ENCODE measurements at places on chromosomes 16 and 17.

- DNase-seq, result no peak
Measured at GRCh38 chr17:57262557-57262956, 6.2 kb downstream of the MSI2 start.

- DNase-seq, result no peak
Measured at GRCh38 chr17:933312-934073, 46.1 kb downstream of the NXN start.

DNA sequence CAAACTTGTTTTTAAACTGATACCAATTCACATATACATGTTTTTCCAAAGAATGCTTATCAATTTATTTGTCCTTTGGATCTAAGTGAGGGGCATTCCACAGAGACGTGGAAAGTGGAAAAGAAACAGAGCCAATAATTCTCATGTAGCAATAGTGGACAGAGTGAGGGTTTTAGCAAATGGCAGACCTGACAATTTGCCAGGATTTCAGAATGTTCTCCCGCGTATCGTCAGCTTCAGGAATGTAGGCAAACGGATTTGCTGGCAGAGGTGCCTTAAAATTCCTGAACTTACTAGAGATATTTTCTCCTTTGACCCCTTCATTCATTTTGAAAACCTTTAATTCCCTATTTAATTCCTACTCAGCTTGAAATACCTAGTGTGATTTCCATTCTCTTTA is 193.4 kb upstream of the CPHXL start:
- no peak for DNase-seq

- no peak for DNase-seq
Measured at GRCh38 chr16:11350921-11351335, 5.7 kb downstream of the RMI2 start.

DNA sequence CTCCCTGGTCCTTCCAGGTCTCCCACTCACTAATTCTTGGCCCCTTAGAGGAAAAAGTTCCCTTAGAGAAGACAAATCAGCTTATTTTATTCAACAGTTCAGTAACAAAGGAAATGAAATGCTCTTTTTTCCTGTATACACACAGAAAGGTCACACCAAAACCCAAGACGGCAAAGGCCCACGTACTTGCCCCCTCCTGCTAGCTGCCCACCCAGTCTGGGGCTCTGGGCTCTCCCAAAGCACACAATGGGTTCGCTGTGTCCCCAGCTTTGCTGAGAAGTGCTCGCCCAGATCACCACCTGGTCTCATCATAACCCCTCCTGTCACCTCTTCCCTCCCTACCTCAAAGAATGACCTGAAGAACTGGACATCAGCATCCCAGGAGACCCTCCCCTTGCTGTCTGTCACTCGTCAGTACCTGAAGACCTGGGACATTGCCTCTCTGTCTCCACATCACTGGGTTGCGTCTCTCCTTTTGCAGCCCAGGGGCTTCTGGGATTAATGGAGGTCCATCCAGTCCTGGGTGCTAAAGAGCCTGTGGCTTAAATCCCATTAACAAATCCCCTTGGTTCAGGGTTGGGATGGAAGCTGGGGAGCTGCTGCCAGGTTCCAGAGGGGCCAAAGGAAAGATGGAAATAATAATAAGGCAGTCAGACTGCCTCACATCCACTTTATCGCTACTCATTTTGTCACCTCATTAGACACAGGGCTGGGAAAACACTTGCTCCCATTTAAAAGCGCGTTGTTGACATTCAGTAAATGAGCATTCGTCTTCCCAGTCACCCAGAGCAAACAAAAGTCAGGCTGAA is 3.3 kb downstream of the SLC6A4 start:
- DNase-seq, result no peak

DNA sequence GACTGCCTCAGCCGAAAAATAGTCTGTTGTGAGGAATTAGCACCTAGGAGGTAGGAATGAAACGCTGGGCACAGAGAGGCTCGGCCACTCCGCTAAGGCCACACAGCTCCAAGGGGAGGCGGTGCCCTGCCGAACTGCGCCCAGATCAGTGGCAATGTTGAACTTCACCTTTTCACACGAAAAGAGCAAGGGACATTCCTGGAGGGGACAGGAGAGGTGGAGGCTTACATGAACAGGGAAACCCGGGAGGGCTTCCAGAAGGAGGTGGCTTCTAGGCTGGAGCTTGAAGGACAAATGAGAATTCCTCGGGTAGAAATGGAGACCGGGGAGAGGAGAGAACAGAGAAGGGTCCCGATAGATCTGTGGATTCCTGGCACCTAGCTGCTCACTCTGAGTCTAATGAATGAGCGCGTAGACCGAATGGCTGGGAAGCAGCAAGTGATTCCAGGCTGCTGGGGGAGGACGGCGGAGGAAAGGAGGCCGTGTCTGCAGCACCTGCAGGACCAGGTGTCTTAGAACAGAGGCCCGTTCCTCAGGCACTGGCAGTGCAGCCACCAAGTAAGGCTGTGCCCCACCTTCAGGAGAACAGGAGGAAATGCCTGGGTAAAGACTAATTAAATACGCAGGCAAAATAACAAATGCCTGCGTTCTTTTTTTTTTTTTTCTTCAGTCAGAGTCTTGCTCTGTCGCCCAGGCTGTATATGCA is 722 bp upstream of the SLC38A10 start:
- peak; percentile 38 for DNase-seq

- no peak for DNase-seq
Measured at GRCh38 chr16:69351309-69352027, at the start of gene TMED6. Gene TMED6 (minus strand): TSS chr16:69351786. CDS start chr16:69351753, 33 bp downstream.

- no peak for DNase-seq
Measured at GRCh38 chr16:48503779-48504178, 106.2 kb downstream of the N4BP1 start.

- no peak for DNase-seq
Measured at GRCh38 chr17:66275651-66276050, 26.8 kb upstream of the PRKCA start.

- DNase-seq, result no peak
Measured at GRCh38 chr16:14331020-14331419, 259.9 kb downstream of the MRTFB start.

DNA sequence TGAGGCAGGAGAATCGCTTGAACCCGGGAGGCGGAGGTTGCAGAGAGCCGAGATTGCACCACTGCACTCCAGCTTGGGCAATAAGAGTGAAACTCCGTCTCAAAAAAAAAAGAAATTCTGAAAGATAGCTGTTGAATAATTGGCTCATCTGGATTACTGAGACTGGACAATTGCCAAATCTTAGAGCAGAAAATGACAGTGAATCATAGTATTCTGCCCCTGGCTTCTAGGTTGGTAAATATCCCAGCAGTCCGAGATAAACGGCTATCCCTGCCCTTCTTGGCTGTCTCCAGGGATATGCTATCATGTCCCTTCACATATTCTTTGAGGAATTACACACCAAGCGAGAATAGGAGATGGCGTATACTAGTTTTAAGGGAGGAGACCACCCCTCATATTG is 35.5 kb upstream of the METTL16 start:
- DNase-seq, result no peak

All from cerebellar nuclear complex (tissue), 1 donor.